NCI-H1417 (cell line): ENCODE measurements at places on chromosomes 5 and 9.

DNA sequence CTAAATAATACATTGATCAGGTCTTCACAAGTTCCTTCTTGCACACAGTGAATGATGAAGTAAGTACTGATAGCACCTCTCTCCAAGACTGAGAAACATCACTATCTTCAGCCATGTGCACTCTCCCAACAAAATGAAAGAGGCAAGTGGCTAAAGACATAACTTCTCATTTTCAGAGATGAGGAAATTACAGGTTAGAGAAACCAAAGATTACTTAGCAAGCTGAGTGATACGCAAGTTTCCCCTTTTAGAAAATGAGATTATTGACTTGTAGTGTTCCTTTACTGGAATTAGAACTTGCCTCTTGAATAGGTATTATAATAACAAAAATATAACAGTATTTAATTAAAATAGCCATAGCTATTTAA lies 21.6 kb downstream of the CEMIP2 start:
- no peak for DNase-seq

DNA sequence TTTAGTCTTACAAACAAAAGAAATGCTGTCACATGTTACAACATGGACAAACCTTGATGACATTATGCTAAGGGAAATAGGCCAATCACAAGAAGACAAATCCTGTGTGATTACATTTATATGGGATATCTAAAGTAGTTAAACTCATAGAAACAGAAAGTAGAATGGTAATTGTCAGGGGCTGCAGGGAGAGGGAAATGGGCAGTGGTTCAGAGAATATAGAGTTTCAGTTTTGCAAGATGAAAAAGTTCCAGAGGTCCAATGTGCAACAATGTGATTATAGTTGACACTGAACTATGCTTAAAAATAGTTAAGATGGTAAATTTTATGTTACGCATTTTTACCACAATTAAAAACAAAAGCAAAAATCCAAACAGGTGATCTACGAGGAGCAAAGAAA lies 265.5 kb downstream of the NDUFS4 start:
- no peak for DNase-seq

DNA sequence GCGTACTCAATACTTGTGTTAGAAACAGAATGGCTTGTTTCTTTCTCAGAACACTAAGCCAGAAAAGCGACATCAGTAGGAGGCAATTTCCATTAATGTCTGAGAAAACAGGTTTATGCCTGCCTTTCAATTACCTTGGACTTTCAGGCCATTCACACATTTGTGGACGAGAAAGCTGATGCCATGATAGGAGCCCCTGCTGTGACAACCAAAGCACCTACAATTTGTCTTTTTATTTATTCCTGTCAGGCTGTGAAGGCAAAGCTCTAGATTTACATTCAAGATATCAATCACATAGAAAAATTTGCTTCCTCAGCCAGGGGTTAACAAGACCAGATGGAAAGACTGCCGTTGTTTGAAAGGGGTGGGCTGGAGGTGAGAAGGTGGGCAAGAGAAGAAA lies 76.2 kb downstream of the C7 start:
- no peak for DNase-seq

GRCh38 chr9:110978516-110978915 lies 59.8 kb downstream of the LPAR1 start:
- DNase-seq: no peak

GRCh38 chr9:4862506-4863250 lies 69.9 kb downstream of the RCL1 start:
- no peak for DNase-seq

DNA sequence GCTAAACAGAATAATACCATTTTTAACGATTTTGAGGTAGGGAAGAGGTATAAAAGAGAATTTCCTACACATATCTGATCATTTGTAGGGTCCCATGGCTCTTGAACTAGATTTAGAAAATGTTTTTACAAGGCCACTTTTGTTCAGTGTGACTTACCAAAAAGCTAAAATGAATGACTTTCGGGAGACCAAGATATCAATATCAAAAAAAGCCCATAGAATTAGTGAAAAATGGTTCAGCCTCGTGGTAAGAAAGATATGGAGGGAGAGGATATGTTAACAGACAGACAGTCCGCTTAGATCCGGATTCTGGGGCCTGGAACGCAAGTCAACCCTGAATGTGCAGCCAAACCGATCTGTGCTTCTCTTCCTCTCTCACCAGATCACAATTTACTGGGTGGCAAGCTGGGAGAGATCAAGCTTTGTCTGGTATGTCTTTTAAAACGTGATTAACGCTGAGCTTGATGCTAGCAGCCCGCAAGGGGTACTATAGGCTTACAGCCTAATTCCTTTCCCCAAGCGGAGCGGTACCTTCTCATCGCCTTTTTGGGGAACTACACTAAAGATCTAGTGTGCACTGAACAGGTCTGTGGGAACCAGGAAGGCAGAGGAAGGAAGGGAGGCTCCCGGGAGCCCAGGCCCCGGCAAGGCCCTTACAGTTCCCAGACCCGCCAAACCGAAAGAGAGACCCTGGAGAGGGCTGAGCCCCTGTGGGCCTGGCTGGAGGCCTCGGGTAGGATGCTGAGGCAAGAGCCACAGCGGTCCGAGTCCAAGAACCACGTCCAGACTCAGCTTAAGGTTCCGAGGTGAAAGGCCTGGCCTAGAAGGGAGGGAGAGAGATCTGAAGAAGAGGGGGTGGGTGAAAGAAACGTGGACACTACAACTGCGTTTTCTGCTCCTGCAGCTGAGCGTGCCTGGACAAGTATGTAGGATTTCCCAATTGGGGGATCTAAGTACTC lies 2.9 kb downstream of the NR2F1-AS1 start:
- no peak for DNase-seq

GRCh38 chr9:129575818-129576217 lies 45.1 kb downstream of the C9orf50 start:
- no peak for DNase-seq

GRCh38 chr5:2293906-2294305 lies 411.2 kb upstream of the IRX4 start:
- no peak for DNase-seq

DNA sequence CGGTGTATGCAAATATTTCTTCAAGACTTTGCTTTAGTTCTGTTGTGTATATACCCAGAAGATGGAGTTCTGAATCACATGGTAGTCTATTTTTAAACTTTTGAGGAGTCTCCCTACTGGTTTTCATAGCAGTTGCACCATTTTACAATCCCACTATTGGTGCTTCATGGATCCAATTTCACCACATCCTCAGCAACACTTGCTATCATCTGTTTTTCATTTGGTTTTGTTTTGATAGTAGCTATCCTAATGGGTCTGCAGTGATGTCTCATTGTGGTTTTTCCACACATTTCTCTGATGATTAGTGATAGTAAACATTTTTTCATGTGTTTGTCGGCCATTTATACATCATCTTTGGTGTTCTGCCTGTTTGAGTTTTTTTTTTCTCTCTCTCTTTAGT lies 1339.3 kb downstream of the EFNA5 start:
- DNase-seq: no peak

DNA sequence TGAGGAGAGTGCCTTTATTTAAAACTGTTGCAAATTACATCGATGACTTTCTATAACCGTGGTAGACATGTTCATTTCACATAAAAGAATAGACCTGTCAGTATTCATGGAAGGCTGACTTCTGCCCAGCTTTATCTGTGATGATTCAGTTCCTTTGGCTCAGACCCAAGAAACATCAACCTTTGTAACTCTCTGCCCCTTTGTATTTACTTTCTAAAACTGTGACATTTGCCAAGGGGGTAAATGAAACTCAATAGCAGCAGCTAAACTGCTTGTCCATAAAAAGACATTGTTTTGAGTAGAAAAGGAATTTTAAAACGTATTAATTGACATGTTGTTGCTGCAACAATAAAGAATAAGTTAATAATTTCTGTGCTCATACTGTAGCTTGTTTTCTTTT lies 137.8 kb upstream of the ANKH start:
- peak; percentile 78 for DNase-seq

GRCh38 chr9:91345978-91346377 lies 15.7 kb downstream of the AUH start:
- no peak for DNase-seq

GRCh38 chr9:27714388-27714787 lies 141.1 kb upstream of the C9orf72 start:
- no peak for DNase-seq
